ENCODE measurements at places on chromosomes 2 and 18.

DNA sequence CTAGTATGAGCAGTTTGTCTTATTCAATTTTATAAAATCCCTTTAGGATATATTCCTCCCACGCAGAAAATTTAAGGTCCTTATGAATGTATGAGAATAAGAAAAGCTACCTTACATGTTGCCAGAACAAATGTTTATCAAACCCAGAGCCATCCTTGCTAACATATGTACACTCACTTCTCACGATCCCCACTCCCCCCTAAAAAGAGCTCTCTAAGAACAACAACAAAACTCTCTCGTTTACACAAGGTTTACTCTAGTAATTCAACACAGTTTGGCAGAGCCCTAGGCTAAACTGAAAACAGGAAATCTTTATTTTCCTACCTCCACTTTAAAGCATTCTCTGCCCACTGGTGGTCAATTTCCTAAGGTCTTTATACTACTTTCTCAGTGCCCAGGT is 504.9 kb downstream of the ZEB2 start:
- DNase-seq, result no peak

DNA sequence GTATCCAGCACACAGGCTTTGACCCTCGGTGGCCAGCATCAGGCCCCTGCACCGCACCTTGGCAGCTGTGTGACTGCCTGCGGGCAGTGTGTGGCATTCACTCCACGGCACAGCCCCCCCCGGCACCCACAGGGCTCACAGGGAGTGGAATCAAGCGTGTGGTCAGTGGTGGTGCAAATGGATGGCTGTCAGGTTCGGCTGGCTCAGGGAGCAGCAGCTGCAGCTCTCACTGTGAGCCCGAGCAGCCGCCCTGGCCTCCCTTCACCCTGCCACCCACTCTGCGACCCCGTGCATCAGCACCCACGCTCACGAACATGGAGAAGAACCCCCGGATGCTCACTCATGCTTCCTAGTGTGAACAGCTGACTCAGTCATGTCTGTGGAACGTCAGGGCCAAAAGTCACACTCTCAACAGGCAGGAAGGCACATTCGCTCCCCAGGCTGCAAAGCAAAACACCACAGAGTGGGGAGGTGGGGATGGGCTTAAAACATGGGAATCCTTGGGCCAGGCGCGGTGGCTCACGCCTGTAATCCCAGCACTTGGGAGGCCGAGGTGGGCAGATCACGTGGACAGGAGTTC is 41.5 kb upstream of the GPC1 start:
- no peak for DNase-seq

DNA sequence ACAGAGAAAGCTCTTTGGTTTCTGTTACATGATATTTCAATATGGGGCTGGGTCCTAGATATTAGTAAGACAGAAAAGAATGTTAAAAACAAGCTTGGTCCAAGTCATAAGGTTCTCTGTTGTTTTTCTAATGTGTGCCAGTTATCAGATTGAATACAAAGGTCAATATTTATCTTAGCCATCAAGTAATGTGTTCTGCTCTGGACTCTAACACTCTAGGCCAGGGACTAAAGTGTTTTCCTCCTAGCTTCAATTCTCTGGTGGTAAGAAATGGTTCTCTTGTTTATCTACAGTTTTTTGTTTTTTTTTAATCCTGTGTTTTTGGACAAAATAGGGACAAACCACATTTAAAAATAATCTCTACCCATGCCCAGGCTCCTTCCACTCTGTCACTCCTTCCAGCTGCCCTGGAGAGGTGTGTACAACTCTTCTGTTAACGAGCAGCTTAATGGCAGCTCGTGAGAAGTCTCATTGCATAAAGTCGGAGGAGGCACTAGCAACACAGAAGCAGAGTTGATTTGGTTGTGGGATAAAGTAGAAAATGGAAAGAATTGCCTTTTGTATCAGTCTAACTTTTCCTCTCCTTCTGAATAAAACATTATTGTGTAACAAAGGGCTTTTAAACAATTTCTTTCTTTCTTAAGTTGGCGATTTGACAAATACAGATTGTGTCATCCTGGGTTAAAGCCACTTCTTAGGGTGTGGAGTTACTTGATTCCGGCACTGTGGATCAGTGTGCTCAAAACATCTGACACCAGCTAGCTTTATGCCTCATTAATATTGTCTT is 8.0 kb upstream of the SESTD1 start:
- no peak for DNase-seq

GRCh38 chr2:100520224-100520623 is 42.6 kb upstream of the PDCL3 start:
- DNase-seq, result no peak

DNA sequence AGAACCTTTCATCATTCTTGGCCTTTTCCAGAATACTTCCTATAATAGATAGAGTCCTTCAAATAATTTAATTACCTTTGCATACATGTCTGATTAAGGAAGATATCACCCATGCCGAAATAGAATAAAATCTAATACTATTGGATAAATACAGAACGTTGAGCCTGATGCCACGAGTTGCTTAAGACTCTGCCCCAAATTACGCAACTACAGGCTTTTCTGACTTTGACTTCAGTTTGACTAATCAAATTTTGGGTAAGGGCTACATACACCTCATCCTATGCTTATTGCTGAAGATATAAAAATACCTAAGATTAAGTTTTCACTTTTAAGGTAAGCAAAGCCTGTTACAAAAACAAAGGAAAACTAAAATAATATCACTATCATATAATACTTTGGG is 1065.1 kb upstream of the NRXN1 start:
- DNase-seq, result no peak

GRCh38 chr2:134401789-134402188 is 147.9 kb downstream of the MGAT5 start:
- DNase-seq, result no peak

DNA sequence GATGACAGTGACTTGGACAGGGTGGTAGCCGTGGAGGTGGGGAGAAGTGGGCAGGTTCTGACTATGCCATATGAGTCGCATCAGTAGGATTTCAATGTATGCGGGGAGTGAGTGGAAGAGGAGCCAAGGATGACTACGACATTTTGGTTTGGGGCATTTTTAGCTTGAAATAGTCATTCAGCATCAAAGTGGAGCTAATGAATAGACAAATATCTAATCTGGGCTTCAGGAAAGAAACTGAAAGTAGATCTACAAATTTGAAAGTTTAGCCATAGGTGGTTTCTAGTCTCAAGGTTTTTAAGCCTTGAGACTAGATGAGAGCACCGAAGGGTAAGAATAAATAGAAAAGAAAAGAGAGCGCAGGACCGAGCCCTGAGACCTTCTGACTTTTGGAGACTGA is 58.3 kb downstream of the FEZ2 start:
- DNase-seq, result no peak

GRCh38 chr18:54247511-54248175 is 21.7 kb upstream of the POLI start:
- no peak for DNase-seq

DNA sequence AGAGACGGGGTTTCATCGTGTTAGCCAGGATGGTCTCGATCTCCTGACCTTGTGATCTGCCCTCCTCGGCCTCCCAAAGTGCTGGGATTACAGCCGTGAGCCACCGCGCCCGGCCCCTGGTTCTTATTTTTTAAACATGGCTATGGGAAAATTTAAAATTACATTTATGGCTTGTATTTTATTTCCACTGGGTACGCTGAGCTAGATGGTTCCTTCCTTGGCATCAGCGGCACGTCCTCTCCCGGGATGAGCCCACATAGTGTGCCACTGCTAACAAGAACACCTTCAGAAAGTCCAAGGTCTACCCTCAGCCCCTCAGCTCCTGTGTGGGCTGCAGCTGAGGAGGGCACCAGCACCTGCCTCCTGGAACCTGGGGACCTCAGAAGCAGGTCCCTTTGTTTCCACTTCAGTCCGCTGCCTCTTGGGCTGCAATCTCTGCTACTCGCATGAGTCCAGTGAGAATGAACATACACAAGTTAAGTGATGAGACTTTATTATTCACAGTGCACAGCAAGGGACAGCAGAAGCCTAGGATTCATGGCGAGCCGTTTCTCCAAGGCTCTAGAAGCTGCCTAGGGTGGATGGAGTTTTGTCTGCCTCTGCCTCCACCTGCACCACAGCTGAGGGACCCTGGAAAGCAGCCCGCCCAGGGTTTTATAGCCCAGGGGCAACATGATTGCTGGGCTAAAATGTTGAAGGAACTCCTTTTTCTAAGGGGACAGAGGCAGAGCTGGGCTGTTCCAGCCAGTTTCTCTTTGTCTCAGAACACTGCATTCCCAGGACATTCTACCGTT is 107.5 kb upstream of the TEX51 start:
- no peak for DNase-seq

DNA sequence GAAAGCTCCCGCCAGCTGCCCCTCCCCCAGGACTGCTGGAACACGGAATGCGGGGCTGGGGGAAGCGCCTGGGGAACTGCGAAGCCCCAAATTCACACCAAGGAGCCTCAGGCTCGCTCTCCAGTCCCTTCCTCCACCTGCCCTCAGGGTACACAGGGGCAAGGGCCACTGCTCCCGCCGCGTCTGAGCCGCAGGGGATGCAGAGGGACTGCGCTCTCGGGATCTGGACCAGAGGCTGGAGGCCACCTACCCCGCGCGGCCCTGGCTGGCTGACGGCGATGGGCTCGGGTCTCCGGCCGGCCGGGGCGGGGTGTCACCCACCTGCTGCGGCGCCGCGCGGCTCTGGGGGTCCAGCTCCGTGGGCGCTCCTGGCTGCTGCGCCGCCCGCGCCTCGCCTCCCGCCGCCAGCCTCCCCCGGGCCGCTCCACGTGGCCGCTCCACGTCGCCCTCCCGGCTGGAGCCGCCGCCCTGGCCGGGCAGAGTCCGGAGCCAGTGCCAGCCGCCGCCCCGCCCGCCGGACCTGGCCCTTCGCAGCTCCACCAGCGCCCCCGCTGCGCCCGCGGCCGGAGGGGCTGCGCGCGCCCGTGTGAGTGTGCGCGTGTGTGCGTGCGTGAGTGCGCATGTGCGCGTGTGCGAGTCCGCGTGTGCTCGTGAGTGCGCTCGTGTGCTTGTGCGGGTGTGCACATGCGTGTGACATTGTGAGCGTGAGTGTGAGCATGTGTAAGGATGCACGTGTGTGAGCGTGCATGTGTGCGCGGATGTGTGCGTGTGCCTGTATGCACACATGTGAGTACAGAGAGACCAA is at the start of gene CGREF1:
Gene CGREF1, minus strand, starts transcription at position 604 of the 805 bp plus-strand sequence. CDS start 14,762 bp downstream, outside the sequence.
- DNase-seq, result no peak

All from activated CD4-positive, alpha-beta T cell treated with anti-CD3 and anti-CD28 coated beads, Interleukin-2, amount 50 U/mL, for 1 hour (primary cell).